ENCODE measurements at places on chromosomes 2 and 18. TPM values are rescaled to one million over a fixed set of nuclear protein-coding genes. Genes with fewer than 3 reads are reported as not detected.

The TEX44 gene
- total RNA-seq = not detected

The GTF2A1L gene
- not detected for total RNA-seq

The PLGLB1 gene
- 0.92 TPM for total RNA-seq

The FAM228A gene
- total RNA-seq = 0.80 TPM

The BOK gene
- total RNA-seq = 11.8 TPM

The KCNG2 gene
- 0.80 TPM for total RNA-seq

The ALLC gene
- not detected for total RNA-seq

The USP34 gene
- total RNA-seq = 87.9 TPM

The SERPINB10 gene
- 0.64 TPM for total RNA-seq

The DBI gene
- total RNA-seq = 179 TPM

The PGAP1 gene
- total RNA-seq = 34.1 TPM

The SYT4 gene
- total RNA-seq = 2.3 TPM

The NDC80 gene
- 0.55 TPM for total RNA-seq

The ASPRV1 gene
- 2.9 TPM for total RNA-seq

The SP9 gene
- total RNA-seq = not detected
